ENCODE measurements at places on chromosomes 7 and 10. TPM values are rescaled to one million over a fixed set of nuclear protein-coding genes. Genes with fewer than 3 reads are reported as not detected.

Gene TSPAN13
- 129 TPM for total RNA-seq

Gene BZW2
- 33.5 TPM for total RNA-seq

Gene PON1
- total RNA-seq, result 1.7 TPM

GRCh38 chr10:5434017-5434753 is 21.8 kb downstream of the NET1 start:
- no peak for DNase-seq
- H3K36me3 ChIP-seq, result no peaks in the 10 kb centered on the region
- H3K27me3 ChIP-seq, result no peaks in the 10 kb centered on the region
- H3K4me3 ChIP-seq, result no peak overlapping the region
- no peaks in the 10 kb centered on the region for H3K4me1 ChIP-seq
- H3K27ac ChIP-seq, result no peak overlapping the region

DNA sequence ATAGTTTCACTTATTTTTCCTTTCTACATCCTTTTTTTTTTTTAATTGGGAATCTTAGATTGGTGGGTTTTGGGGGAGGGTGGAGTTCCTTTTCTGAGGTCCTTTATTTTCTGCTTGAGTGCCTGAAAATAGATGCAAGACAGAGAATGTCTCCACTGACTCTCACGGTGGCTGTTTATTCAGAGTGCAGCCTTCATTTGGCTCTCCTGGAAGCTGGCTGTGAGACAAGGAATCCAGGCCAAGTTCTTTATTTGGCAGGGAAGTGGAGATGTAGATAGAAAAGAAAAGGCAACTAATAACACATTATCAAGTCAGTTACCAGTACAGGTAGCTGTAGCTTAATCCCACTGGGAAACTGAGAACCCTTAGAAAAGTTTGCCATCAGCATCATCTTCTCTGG is 118.6 kb downstream of the CNTNAP2 start:
- H3K27ac ChIP-seq, result no peak overlapping the region
- no peak for DNase-seq
- no peaks in the 10 kb centered on the region for H3K4me1 ChIP-seq
- H3K4me3 ChIP-seq, result no peak overlapping the region
- no peaks in the 10 kb centered on the region for H3K27me3 ChIP-seq

- no peaks in the 10 kb centered on the region for H3K4me1 ChIP-seq
- H3K27ac ChIP-seq, result no peak overlapping the region
- H3K4me3 ChIP-seq, result no peak overlapping the region
- no peak for DNase-seq
- H3K36me3 ChIP-seq, result no peaks in the 10 kb centered on the region
- H3K27me3 ChIP-seq, result no peaks in the 10 kb centered on the region
Observed at GRCh38 chr7:132604121-132604520, 27.9 kb upstream of the PLXNA4 start.
